ENCODE measurements at places on chromosomes 5 and 9.

DNA sequence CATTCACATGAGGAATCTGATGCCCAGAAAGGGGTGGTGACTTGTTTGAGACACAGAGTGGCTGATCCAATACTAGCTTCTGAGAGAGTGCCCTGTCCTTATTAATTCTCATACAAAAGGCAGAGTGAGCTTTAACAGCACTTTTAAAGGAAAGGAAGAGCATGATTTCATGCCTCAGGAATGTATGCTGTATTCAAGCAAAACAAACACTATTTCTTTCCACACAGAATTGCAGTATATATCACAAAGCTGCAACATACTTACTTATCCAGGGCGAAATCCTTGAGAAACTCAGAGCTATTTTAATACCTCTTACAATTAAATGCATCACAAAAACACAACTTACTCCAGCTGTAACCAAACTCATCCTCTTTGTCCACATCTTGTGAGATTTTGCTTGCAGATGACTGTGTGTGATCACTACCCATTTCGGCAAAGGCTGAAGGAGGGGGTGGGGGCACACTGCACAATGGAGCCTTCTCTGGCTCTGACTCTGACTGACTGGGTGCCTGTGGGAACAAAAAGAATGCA, 139.8 kb downstream of the MPDZ start:
- no peak for DNase-seq

- DNase-seq = no peak
Measured at GRCh38 chr9:81182431-81182830, 506.9 kb downstream of the TLE1 start.

DNA sequence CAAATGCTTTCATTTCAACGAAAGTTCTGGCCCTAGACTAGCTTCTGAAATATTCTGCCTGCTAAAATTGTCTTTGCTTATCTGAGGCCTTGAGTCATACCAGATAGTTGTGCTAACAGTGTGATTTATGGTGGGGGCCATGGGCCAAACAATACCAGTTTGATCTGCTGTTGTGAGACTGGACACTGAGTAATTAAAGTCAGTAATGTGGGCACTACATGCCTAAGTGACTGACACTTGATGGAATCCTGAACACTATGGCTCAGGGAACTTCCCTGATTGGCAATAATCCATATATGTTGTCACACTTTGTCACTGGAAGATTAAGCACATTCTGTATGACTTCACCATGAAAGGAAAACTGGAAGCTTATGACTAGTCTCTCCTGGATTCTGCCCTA, 127.6 kb upstream of the CYLC2 start:
- DNase-seq = no peak

GRCh38 chr5:129101794-129102193, 7.2 kb downstream of the ISOC1 start:
- no peak for DNase-seq

- no peak for DNase-seq
Measured at GRCh38 chr5:175021321-175021720, 296.9 kb downstream of the MSX2 start.

DNA sequence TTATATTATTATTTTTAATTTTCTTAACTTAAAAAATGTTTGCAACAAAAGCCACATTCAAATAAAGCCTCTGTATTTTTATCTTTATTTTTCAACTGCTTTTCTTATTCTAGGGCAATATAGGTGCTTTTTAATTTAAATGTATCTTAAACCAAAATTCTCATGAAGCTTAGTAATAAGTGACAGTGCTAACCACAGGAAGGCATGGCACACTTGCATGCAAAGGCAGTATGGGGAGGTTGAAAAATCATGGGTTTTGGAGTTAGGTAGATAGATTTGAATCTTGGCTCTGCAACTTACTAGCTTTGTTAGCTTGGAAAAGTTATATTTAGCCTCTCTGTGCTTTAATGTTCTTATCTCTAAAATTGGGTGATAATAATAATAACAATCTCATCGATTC, 458.0 kb downstream of the DMAC1 start:
- no peak for DNase-seq

DNA sequence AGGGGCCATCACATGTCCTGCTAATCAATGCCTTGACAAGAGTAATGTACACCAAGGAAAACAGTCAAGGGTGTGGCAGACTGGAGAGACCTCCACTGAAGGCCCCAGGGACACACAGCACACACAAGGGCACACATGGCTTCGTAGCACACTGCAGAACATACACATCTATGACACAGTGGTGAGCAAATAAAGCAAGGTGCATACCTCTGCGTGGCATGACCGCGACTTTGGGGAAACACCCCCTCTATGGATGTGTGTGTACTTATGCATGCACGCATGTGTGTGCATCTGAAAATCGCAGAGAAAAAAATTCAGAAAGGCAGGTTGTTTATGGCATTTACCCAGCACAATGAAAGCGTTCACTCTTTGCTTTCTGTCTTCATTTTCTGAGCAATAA, 20.5 kb downstream of the SEMA4D start:
- DNase-seq = no peak

DNA sequence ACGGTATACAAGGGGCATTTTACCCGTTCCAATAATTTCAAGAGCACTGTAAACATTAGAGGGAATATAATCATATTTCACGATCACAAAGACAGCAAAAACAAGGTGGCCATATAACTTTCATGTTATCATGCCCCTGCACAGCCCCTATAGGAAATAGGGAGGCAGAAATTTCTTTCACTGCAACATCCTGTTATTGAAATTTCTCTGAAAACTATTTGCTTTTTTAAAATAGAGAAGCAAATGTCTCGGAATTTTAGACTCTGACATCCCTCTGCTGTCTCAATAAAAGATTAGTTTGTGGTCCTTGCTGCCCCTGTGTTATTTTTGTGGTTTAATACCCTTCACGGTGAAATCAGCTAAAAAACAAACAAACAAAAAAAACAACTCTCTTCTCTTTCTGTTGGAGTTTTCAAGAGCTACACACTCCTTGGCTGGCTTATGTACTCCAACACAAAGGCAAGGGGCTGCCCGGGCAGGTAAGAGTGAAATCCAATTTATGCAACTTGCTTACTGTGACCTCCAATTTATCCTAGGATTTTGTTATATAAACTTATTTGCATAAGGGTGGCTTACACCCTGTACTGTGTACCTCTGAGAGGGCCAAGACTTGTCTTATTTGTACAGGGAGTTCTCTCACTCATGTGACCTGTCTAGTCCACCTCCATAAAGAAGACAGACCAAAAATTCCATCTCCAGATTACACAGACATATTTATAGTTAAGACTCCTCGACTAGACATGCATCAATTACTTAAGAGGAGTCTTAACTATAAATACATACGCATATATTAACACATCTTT, 223.6 kb downstream of the MLLT3 start:
- no peak for DNase-seq

DNA sequence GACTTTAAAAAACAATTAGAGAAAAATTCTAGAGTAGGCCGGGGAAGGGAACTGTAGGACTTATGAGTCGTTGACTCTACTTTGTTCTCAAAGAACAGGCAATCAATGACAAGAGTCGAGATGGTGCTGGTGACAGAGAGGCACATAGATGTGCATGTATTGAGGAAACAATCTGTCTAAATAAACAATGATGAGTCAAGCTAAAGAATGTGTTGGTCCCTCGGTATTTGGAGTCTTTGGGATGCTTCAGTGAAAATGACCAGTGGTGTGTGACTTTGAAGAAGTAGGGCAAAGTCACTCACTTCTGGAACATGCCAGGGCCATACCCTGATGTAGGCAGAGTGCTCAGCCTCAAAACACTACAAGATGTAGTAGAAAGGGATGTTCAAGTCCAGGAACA, 288.1 kb upstream of the PANK3 start:
- DNase-seq = no peak

DNA sequence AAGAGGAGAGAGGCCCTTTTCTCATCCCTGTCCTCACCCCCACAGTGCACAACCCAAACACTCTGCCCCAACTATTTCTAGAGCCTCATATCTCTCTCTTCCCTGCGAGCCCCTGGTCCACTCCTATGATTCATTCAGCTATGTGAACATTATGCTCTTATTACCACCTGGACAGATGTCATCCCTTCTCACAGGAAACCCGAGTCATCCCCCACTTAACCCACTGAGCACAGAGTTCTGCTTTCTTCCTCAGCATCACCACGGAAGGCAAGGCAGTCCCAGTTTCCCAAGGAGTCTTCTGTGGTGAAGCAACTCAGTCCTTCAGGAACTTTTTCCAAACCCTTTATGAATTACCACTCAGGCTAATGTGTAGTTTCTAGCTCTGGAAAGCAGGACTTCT, 1.3 kb downstream of the DNAI1 start:
- no peak for DNase-seq

DNA sequence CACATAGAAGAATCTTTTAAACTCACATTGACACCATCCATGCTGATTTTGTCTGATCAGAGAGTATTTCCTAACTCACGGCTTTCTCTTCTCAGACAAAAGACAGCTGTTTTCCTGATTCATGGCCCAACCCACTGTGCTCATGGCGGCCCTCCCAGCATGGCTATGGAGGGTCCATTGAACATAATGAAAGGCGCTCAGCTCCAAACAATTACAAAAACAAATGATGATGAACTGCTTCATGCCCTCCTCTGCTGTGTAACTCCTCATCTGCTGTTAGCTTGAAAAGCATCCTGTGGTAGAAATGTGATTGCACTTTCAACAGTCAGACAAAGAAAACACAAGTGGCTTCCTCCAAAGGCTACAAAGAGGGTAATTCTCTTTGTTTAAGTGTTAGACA, 673.8 kb downstream of the PRELID2 start:
- no peak for DNase-seq

GRCh38 chr9:6723881-6724420, 33.8 kb upstream of the KDM4C start:
- DNase-seq = no peak

DNA sequence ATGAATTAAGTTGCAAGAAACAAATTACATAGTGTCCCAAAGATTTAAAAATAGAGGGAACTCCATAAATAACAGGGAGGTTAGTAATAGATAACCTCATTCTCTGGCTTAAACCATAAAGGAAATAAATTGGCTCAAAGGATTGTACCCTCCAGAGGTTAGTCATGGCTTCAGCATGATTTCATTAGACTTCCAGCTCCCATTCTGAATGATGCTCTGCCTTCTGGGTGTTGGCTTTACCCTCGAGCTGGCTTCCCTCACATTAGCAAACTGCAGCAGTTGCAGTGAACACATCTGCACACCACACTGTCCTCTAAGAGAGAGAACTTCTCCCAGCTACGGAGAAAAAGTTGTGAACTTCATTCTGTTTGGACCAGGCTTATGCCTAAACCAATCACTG, 70.4 kb downstream of the RGS7BP start:
- DNase-seq = no peak

GRCh38 chr9:134171316-134172197, 7.2 kb upstream of the RNU6ATAC start:
- DNase-seq = no peak

GRCh38 chr9:4630836-4631235, 31.3 kb upstream of the PLPP6 start:
- DNase-seq = no peak

DNA sequence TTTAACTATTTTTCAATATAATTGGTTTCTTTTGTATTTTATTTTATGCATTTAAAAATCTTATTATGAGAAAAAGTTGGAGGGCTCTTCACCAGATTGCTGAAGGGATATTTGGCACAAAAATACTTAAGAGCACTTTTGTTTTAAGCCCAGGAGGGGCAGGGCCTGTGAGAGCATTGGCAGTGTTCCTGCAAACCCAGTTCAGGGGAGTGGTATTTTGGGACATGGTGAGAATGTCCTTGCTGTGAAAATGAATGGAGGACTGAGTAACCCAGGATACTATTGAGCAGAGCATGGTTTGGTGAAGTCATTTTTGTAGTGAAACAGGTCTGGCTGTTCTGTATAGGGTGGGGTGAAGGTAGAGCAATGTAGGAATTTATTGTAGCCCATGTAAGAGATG, 121.4 kb downstream of the KCTD16 start:
- DNase-seq = no peak

DNA sequence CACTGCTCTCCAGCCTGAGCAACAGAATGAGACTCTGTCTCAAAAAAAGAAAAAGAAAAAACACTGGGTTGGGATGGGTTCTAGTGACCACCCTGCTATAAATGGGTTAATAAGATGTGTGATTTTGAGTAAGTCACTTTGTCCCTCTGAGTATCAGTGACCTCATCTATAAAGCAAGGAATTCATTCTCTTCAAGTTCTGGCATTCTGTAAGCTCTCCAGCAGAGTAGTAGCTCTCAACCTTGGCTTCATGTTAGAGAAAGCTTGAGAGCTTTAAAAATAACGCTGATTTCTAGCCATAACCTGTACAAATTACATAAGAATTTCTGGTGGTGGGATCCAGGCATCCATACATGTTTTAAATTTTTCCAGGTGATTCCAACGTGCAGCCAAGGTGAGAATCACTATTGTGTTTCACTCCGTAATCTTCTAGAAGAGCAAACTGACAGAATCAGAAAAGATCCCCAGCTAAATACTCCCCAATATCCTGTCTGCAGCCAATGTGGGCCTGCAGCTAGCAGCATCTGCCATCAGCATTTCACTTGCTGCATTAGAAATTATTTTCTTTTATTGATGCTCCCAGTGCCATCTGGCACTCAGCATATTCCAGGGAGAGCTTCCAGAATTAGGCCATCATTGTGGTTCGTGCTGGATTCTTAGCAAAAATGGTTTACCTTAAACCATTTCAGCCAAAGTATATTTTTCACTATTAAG, 109.4 kb downstream of the FEM1C start:
- no peak for DNase-seq

GRCh38 chr9:104280178-104280560, 186.1 kb downstream of the SMC2 start:
- no peak for DNase-seq

DNA sequence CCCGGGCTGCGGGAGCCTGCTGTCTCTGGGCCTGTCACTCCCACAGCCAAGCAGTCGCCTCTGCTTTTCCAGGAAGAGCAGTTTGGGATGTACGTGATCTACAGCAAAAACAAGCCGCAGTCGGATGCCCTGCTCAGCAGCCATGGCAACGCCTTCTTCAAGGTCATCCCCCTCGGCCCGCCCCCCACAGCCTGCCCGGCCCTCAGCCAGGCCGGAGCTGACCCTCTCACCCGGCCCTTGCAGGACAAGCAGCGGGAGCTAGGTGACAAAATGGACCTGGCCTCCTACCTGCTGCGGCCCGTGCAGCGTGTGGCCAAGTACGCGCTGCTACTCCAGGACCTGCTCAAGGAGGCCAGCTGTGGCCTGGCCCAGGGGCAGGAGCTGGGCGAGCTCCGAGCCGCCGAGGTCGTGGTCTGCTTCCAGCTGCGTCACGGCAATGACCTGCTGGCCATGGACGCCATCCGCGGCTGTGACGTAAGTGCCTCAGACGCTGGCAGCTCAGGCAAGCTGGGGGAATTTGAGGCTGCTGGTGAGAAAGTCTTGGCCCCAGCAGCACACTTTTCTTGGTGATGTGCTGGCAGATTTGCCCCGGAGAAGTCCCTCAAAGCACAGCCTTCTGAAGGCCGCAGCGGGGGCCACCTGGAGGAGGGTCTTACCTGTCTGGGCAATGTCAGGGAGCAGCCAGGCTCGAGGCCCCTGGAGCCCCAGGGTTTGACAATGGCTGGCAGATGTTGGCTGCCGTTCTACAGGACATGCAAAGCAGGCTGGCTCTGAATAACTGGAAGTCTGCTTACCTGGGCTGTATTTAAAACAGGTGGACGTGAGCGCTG, 20.1 kb upstream of the LRRC14B start:
- DNase-seq = no peak

- no peak for DNase-seq
Measured at GRCh38 chr9:135664266-135664665, 1.2 kb downstream of the LCN9 start.

GRCh38 chr5:156401804-156402203, 74.8 kb downstream of the SGCD start:
- DNase-seq = no peak

All from progenitor cell of endocrine pancreas (in vitro differentiated cells).